ENCODE measurements at places on chromosomes 4 and X.

- DNase-seq, result no peak
Observed at GRCh38 chr4:61223385-61223784, 23.3 kb downstream of the ADGRL3 start.

DNA sequence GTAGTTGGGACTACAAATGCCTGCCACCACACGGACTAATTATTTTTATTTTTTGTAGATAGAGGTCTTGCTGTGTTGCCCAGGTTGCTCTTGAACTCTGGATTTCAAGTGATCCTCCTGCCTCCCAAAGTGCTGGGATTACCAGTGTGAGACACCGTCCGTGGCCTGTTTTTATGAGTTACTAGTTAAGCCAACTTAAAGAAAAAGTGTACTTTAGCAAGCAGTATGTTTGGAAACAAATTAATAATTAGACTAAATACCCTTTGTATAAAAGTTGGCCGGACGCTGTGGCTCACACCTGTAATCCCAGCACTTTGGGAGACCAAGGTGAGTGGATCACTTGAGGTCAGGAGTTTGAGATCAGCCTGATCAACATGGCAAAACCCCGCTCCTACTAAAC is 14.2 kb upstream of the PTPN13 start:
- DNase-seq, result no peak

DNA sequence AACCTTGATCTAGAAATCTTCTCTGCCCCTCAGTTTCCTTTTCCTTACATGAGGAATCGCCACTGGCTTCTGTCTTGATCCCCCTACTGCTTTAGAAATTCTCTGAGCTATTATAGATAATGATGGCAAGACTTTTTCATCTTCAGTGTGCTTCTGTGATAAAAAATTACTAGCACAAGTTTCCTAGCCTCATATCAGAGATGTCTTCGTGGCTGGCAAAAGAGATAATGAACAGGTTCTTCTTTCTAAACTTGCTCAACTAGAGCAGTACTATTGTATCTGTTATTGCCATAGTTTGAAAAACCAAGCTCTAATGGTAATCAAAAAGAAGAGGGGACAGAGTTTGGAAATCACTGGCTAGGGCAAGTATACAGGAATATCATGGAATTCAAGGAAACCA is 4.1 kb upstream of the PDGFC start:
- no peak for DNase-seq

- no peak for DNase-seq
Observed at GRCh38 chr4:175469514-175469913, 342.6 kb downstream of the GPM6A start.

GRCh38 chr4:28827866-28828265 is 1892.3 kb upstream of the PCDH7 start:
- DNase-seq, result no peak

DNA sequence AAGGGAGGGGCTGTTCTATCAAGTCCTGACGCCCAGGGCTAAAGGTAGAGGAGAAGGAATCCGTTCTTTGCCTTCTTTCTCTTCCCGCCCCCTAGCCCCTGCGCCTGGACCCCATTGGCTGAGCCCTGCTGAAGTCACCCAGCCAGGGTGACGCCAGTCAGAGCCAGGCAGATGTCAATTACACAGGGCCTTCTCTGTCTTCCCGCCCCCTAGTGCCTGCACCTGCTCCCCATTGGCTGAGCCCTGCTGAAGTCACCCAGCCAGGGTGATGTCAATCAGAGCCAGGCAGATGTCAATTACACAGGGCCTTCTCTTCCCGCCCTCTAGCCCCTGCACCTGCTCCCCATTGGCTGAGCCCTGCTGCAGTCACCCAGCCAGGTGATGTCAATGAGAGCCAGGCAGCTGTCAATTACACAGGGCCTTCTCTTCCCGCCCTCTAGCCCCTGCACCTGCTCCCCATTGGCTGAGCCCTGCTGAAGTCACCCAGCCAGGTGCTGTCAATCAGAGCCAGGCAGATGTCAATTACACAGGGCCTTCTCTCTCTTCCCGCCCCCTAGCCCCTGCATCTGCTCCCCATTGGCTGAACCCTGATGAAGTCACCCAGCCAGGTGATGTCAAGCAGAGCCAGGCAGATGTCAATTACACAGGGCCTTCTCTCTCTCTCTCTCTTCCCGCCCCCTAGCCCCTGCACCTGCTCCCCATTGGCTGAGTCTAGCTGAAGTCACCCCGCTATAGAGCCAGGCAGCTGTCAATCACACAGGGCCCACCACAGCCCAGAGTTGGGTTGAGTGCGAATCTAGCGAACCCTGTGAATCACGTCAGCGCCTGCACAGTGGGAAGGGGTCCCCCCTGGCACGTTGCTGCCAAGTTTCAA is 46.4 kb downstream of the ASMT start:
- DNase-seq, result peak; percentile 93

- DNase-seq, result no peak
Observed at GRCh38 chrX:48695925-48696300, 621 bp upstream of the SUV39H1 start.

- DNase-seq, result no peak
Observed at GRCh38 chr4:79233820-79234219, 92.0 kb downstream of the NAA11 start.

GRCh38 chr4:156053174-156053573 is 99.5 kb upstream of the CTSO start:
- no peak for DNase-seq
